Activated naive CD4-positive, alpha-beta T cell treated with anti-CD3 and anti-CD28 coated beads, Interleukin-2, amount 50 U/mL, for 16 hours (primary cell): ENCODE measurements at places on chromosomes 3 and 15.

GRCh38 chr3:65576966-65577365 is 461.8 kb downstream of the MAGI1 start:
- no peak for DNase-seq

DNA sequence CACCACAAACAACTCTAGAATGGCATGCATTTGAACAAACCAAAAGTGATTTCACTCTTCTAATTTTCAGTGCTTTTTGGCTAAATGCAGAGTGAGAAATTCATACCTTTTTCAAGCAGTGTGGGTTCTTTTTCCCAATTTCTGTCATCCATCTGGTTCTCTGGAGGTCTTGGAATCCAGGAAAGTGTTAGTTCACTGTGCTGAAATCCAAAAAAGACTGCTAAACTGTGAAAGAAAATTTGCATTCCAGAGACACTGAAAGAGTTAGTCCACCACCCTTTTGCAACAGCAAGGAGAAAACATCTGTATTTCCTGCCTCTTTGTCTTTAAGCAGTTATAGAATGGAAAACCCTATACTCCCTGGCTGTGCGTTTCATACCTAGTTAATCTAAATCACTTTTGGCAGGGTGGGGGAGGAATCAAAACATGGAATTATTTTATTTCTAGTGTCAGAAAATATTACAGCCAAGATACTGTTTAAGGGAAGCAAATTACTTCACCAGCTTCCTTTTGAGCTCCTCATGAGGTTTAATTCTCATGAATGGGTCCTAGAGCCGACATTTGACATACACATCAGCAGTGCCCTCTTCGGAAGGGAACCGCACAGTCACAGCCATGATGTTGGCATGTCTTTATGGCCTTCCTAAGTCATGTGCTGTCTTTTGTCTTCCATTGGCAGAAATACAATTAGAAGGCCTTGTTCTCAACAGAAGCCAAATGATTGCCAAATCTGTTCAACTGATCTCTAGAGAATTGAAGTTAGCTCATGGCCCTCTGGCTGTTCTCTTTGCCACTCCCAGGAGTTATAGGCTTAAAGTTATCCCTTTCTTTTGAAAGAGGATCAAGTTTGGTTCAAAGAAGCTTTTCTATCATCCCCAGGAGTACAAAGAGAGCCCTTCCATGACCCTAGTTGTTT is 317.7 kb upstream of the TPRG1 start:
- no peak for DNase-seq

DNA sequence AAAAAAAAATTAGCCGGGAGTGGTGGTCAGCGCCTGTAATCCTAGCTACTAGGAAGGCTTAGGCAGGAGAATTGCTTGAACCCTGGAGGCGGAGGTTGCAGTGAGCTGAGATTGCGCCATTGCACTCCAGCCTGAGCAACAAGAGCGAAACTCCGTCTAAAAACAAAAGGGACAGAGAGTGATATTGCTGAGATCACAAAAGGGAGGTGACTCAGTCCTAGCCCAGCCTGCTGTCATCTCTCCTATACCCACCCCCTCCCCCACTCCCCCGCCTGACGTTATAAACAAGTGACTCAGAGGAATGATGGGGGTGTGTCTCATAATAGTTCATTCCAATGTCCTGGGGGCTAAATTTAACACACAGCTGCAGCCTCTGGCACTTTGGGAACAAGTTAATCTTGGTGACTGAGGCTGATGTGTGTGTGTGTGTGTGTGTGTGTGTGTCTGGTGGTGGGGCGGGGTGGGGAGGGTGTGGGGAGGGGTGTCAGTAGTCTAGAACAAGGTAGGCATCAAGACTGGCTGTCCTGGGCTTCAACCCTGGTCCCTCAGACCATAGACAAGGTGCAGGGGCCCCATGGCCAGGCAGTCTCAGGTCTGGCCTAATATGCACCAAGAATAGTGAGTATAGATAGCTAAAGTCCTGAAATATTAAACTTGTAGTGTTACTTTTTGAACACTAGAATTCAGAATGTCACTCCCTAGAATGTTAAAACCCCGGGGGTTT is 1.3 kb upstream of the KLHL40 start:
- peak; percentile 34 for DNase-seq

GRCh38 chr15:29934251-29934650 is 112.0 kb upstream of the TJP1 start:
- no peak for DNase-seq

DNA sequence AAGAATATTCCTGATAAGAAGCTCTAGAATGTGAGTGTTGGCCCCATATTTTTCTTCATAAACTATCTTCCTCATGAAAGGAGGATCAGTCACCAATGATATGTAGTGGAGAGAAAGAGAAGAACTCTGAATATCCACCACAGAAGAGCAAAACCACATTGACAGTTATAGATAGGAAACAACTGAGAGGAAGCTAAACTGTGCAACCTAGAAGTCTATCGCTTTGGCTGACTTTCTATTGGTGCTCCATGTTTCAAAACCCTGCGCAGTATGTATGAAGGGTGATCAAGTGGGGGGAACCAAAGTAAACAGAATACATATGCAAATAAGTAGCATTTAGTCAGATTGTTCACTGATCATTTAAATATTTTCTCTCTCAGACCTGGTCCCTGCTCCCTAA is 41.0 kb upstream of the ZNF280D start:
- DNase-seq = no peak

GRCh38 chr15:73385205-73385604 is 16.4 kb upstream of the HCN4 start:
- no peak for DNase-seq

DNA sequence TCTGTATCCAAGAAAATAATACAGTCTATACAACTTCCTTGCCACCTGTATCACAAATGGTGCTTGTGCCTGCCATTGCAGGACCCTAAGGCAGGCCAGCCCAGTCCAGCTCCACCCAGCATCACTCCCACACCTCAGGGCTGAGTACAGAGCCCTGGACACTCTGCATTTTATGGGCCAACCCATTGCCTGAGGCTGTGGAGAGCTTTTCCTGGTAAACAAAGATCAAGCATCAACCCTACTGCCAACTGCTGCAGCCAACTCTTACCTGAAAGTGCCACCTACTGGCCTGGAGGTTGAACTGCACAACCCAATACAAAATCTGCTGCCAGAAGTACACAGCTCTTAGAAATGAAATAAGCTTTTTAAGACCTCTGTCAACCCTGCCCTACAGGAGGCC is 1082.2 kb downstream of the NAALADL2 start:
- DNase-seq = no peak

DNA sequence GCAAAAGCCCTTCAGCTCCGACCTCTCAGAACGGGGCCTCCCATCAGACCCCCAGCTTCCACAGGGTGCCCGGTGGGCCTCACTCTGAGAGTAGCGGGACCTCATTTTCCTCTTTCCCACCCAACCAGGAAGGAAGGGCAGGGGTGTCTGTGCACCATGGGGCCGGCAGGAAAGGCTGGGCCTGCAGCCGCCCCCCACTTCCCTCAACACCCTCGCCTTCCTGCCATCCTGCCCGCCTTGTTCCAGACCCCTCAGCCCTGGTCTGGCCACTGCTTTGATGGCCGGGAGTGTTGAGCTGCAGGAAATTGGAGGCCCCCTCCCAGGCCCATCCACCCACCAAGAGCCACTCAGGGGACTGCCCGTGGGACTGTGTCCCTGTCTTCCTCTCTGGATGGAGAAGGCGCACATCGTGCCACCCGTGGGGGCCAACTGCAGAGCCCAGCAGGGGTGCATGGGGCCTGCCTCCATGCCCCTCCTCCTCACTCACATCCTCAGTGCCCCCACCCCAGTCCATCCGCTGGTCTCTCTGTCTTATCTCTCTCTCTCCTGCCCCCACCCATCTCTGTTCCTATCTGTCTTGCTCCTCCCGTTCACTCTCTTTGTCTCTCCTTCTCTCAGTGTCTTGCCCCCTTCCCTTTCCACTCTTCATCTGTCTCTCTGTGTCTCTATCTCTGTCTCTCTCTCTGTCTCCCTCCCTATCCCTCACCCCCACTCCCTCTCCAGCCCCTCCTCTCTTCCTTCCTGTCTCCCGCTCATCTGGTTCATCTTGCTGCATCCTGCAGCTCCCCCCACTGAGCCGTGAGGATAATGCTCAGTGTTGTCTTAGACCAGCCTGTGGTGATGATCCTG is 1.8 kb upstream of the PLXND1 start:
- DNase-seq = no peak

GRCh38 chr3:175238801-175239200 is 379.7 kb downstream of the NAALADL2 start:
- DNase-seq = no peak
